ENCODE measurements at places on chromosomes 1 and 21. TPM values are rescaled to one million over a fixed set of nuclear protein-coding genes. Genes with fewer than 3 reads are reported as not detected.

The IL19 gene
- total RNA-seq, result not detected

The CELA2B gene
- total RNA-seq, result not detected

The BCAN gene
- total RNA-seq, result not detected

The SMCP gene
- total RNA-seq, result not detected

The BRDT gene
- not detected for total RNA-seq

The DLGAP3 gene
- 0.65 TPM for total RNA-seq

The GPR61 gene
- 0.71 TPM for total RNA-seq

The TAS1R3 gene
- total RNA-seq, result not detected

The NUDT4B gene
- 21.5 TPM for total RNA-seq

The GUCA2B gene
- not detected for total RNA-seq

The RGS13 gene
- total RNA-seq, result not detected

DNA sequence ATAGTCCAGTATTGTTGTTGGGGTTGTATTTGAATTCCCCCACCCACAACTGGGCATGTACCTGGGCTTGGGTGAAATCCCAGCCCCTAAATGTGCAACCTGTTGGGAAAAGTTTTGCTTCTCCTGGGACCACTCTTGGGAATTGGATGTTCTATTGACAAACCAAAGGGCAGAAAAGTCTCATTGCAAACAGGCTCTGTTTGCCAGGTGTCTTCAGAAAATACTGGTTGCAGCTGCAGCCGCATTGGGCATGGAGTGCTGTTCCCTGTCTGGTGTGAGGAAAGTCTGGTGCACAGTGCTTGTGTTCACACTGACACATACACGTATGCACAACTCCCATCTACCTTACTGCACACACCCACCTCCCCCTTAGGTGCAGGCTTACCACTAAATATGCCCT lies 12.1 kb downstream of the PTPRU start:
- DNase-seq, result no peak

GRCh38 chr1:8373581-8374241 lies 55.8 kb downstream of the SLC45A1 start:
- DNase-seq, result peak; percentile 81

DNA sequence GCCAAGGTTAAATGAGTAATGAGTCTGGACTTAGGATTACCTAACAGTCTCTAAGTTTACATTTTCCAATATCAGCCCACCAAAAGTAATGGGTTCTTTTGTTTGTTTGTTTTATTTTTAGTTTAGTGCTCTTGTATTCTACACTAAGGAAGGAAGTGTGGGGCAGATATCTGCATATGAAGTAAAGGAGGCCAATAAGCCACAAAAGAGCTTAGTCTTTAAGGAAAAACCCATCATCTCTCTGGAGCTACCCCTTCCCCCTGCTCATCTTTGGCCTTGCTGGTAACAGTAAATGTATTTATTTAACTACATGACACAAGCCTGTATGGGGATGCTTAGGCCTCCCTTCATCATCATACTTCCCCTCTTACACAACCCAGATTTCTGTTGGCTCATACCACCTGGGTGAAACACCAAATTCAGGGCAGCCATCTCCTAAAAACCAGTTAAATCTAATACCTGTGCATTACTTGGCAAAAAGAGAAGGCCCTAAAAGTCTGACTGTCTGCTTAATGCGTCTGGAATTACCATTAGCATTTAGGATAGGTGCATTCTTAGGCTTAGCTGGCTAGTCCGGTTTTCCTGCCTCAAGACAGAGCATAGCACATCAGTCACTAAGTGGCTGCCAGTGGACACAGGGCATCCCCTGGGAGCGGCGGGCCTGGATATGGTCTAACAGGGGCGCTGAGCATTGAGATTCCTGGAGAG lies 96.8 kb upstream of the ADGRL2 start:
- DNase-seq, result peak; percentile 53

DNA sequence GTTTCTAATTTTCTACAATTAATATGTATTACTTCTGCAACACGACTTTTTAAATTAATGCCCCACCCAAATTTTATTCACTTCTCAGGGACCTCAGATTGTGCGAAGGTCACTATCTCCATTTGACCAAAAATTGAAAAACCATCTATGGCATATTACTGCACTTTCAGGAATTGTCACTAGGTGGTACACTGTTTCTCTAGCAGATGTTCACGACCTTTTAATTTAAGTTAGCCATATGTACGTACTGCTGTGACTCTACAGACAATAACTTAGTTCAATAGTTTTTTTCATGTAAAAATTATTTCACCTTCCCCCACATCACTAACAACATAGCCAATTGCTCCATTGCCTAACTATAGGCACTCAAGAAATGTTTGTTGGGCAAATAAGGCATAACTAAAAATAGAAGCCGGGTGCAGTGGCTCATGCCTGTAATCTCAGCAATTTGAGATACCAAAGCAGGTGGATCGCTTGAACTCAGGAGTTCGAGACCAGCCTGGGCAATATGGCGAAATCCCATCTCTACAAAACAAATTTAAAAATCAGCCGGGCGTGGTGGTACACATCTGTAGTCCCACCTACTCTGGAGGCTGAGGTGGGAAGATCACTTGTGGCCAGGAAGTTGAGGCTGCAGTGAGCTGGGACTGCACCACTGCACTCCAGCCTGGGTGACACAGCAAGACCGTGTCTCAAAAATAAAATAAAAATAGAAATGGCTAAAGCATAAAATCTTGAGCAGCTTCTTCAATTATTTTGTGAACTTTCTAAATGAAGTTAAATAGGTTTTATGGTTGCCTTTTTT lies 75.7 kb upstream of the PKN2 start:
- DNase-seq, result peak; percentile 39

- DNase-seq, result no peak
Observed at GRCh38 chr1:13456904-13457532, 46.8 kb downstream of the PRAMEF20 start.

- DNase-seq, result no peak
Observed at GRCh38 chr1:25804964-25805862, 5.2 kb downstream of the SELENON start.

GRCh38 chr21:36732217-36732616 lies 33.3 kb downstream of the SIM2 start:
- no peak for DNase-seq

- peak; percentile 52 for DNase-seq
Observed at GRCh38 chr1:94063379-94063778, 57.6 kb downstream of the ABCA4 start.

- peak; percentile 92 for DNase-seq
Observed at GRCh38 chr1:183022202-183023145, 746 bp upstream of the LAMC1 start.

DNA sequence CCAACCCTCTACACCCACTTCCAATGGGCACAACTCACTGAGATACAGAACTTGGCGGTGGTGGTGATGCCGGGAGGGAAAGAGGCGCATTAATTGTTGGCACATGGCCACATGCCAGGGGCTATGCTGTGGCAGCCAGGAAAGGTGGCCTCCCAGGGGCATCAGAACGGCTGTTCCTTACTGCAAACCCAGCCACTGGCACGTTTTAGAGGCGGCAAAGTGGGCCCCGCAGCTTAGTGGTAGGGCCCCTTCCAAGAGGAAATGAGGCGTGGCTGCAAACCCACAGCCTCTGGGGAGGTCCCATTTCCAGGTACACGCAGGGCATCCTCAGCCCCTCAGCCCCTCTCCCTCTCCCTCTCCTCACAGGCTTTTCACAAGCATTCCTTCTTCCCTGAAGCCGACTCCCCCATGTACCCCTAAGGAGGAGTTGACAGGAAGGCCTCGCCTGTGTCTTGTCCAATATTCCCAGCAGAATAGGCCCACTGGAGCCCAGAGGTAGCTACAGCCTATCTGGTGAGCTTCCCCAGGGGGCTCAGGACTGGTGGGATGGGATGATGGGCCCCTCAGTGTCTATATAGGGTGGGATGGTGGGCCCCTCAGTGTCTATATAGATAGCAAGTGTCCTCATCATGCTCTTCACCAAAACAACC lies 166.2 kb downstream of the CLIC6 start:
- no peak for DNase-seq

DNA sequence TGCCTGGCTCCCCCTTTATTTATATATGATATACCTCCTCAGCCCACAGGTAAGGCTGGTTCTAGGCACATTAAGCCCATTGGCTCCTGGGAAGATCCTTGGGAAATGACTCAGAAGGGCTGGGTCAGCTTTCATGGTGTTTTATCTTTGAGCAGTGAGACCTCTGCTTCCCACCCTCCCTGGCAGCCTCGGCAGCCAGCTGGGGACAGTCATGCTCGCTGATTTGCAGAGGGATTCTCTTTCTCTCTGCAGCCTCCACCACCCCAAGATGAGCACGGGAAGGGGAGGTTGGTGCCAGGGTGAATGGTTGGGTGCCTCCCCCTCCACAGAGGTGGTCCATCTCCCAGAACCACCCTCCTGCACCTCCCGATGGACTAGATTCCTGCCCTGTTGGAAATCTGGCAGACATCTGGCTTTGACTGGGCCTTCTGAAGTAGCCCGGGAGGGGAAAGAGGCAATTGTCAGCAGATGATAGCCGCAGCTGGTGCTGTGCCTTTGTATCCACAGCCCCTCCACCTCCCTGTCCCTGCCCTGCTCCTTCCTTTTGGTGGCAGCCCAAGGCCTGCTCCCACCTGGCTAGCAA lies 24.6 kb downstream of the IER5 start:
- DNase-seq, result no peak

DNA sequence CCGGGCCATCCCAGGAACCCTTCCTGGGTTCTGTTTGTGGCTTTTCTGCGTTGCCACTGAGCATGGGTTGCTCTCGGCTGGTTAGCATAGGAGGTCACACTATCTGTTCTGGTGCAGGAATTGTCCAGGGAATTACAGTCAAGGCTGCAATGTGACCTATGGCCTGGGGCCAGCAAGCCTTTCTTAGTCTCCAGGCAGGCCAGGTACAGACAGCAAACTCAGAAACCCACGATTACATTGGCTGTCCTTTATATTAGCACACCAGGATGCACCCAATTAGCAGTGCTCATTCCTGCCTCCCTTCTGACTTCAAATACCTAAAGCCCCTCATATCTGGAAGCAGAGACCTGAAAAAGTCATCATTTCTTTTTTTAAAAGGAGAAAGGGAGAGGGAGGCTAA lies 55.2 kb downstream of the CD247 start:
- peak; percentile 39 for DNase-seq

DNA sequence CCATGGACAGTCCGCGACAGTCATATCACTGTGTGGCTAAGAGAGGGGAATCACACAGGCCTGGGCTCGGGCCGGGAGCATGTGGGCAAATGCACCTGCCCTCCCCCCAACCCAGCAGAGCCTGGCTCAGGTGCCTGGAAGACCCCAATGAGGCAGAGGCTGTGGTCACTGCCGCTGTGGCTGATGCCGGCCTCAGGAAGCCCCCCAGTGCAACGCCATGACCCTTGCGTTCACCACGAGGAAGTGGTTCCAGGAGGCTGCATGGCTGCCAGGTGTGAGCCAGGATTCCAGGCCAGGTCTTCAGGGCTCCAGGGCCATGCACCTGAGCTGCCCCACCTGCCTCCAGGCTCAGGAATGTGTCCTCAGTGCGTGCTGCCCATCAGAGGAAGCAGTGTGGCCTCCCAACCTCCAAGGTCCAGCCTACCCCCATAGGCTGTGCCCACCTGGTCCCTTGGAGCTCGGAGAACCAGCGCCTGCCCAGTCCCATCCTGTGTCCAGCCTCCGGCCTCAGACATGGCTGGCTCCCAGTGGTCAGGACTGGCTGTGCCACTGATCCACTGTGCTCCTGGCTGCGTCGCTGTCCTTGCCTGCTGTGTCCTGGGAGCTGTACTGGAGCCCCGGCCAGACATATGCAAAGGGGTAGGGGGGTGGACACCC lies 8.0 kb downstream of the ARHGEF16 start:
- DNase-seq, result no peak

- peak; percentile 90 for DNase-seq
Observed at GRCh38 chr1:21651214-21652042, 17.7 kb downstream of the RAP1GAP start.

GRCh38 chr1:239854922-239855321 lies 236.8 kb upstream of the FMN2 start:
- no peak for DNase-seq

DNA sequence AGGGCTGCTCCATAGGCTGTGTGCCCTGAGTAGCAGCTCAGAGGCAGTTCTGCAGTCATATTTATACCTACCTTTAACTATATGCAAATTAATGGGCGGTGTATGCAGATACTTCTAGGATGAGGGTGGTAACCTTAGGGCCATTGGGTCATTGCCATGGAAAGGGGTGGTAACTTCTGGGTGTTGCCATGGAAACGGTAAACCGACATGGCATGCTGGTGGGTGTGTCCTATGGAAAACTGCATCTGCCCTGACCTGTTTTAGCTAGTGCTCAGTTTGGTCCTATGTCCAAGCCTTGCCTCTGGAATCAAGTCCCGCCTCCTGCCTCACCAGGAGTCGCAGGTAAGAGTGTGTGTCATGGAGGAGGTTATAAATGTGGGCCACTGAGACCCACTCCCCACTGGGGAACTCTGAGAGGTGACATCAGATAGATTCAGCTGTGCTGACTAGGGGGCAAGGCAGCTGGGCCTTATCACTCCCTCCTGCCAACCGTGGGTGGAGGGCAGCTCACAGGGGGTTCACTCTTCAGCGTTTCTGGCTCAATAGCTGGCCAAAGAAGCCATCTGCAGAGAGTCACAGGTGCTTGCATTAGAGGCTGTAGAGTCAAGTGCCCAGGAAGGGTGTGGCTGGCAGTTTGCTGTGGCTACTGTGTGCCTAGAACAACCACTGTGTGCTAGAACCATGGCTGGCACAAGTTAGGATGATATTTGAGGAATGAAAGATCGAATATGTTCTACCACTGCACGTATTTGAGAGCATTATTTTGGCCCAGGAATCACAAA lies 19.0 kb downstream of the BACE2 start:
- no peak for DNase-seq

DNA sequence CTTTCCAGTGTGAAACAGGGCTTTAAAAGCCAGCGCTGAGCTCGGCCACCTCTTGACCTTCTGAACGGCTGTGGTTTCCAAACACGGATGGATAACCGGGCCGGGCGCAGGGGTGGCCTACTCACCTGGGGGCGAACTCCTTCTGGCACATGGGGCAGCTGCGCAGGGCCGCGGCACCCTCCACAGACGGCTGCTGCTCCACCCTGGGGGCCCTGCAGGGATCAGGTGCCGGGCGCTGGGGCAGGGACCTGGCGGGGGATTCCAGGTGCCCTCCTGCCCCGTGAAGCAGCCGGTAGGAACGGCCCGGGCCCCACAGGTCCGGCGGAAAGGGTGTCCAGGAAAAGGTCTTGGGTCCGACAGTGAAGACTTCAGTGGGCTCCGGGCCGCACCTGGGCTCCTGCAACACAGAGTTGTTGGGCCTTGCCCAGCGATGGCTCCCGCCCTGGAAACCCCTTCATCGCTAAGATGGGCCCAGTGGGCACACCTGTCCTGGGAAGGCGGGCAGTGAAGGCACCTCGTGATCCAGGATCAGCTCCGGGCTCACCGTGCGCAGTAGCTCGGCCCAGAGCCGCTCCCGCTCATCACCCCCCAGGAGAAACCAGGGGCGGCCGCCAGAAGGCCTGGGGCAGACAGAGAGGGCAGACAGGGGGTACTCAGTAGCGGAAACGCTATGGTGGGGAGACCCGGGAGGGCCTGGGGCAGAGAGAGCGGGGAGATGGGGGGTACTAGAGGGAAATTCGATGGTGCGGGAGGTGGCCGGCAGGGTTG lies 874 bp downstream of the FAAP20 start:
- DNase-seq, result no peak

- DNase-seq, result no peak
Observed at GRCh38 chr1:9782116-9782751, 41.5 kb downstream of the CLSTN1 start.

GRCh38 chr1:110407260-110408210 lies at the start of gene LAMTOR5:
Gene LAMTOR5, minus strand, starts transcription at chr1:110407694. Its CDS starts 74 bp downstream, at chr1:110407620.
- DNase-seq, result peak; percentile 72

Measured in neural progenitor cell (in vitro differentiated cells).